ENCODE measurements at places on chromosomes 1 and 21. TPM values are rescaled to one million over a fixed set of nuclear protein-coding genes. Genes with fewer than 3 reads are reported as not detected.

Gene ZNF697
- 3.8 TPM for total RNA-seq

Gene ELF3
- 0.58 TPM for total RNA-seq

Gene AMY2A
- total RNA-seq: 0.38 TPM

Gene FCRL2
- not detected for total RNA-seq

Gene C21orf58
- total RNA-seq: 1.2 TPM

Gene KIAA0040
- 18.4 TPM for total RNA-seq

Gene OMA1
- 29.4 TPM for total RNA-seq
